GM04504 (cell line): ENCODE measurements at places on chromosomes 11 and 22.
A peak's percentile ranks its signal among the peaks of the same experiment; 100 is the strongest.

DNA sequence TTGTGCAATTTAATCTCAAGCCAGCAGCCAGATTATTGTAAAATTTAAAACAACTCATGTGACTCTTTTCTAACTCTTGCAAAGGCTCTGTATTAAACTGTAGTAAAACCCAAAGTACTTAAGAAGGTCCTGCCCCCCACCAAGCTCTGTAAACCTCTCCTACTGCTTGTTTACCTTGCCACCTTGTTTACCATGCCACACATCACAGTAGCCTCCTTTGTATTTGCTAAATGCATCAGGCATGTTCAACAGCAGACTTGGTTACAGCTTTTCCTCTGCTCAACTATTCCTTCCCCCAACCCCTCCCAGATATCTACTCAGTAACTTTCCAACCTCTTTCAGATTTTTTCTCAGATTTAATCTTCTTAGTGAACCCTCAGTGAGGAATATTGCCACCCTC is 861.6 kb downstream of the METTL15 start:
- DNase-seq: no peak

- no peak for DNase-seq
Observed at GRCh38 chr22:33894515-33894914, 25.8 kb downstream of the LARGE1 start.

GRCh38 chr11:66070604-66071380 is 720 bp downstream of the PACS1 start:
- no peak for DNase-seq

DNA sequence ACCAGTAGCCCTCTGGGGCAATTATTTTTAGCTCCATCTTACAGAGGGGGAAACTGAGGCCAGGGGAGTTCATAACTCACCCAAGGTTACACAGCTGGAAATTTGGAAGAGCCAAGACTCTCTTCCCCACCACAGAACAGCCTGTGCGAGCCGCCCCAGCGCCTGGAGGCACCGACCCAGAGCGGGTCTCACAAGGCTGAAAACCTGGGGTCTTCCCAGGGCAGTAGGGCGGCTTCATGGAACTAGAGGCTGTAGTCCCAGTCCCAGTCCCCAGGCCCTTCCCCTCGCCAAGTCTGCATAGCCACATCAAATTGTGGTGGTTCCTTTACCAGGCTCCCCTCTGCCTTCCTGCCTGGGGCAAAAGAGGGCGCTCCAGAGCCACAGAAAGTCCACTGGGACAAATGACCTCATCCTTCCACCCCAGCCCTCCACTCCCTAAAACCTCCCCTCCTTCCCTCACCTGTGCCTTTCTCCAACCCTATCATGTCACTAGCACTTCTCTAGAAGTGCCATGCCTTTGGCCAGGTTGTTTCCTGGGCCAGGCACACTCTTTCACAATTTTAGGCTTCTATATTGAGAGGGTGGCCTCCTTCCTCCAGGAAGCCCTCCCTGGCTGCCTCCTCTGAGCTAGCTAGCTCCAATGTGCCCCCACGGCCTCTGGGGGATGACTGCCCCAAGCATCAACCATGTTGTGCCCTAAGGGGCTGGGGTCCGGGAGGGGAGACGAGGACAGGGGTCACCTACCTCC is 15.2 kb upstream of the CDC42EP1 start:
- no peak for DNase-seq

- DNase-seq: no peak
Observed at GRCh38 chr11:10784232-10785145, 24.2 kb downstream of the EIF4G2 start.

GRCh38 chr22:20437613-20438426 is at the start of gene SCARF2:
Gene SCARF2, minus strand, starts transcription at chr22:20437825. Its CDS starts 71 bp downstream, at chr22:20437754.
- DNase-seq: peak; percentile 50

DNA sequence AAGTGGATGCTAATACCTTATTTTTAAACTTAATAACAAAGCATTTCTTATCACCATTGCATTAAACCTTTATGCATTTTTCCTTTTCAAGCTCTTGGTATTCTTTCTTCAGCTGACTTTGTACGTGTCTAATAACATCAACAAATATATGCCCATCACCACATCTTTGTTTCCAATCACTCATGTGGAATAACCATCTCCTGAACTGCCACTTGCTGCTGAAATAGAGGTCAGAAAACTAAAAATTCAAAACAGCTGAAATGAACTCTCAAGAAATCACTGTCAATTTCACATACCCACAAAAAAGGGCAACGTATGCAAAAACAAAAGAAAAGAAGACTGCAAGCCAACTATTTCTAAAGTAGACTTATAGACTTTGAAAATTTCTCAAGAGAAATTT is 7.4 kb downstream of the MSANTD4 start:
- no peak for DNase-seq

GRCh38 chr11:60977836-60978235 is 6.4 kb downstream of the CD6 start:
- DNase-seq: no peak

DNA sequence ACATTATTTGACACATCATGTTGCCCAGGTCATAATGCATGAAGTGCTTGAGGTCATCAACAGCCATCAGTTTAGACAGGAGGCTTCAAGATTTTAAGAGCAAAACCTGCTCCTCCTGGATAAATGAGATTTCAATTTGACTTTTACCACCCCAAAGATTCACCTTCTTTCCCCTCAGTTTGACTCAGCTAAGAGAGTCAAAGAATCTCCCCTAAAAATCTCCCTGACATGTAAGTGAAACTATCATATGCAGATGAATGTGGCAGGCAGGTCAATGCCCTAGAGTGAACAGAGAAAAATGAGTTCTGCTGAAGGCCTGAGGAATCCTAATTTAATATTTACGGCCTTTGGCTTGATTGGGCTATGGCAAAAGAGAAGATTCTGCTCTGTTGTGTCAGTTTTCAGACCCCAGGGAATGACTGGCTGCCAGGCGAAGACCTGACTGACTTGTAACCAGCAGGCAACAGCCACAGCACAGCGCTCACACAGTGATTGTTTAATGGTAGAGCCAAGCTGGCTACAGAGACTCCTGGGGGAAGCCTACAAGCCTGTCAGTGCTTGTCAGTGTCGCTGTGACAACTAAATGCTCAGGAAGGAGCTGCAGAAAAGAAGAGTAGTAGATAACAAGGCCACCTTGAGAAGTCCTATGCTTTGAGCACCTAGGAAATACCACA is 491.2 kb upstream of the LRRC4C start:
- DNase-seq: no peak

- no peak for DNase-seq
Observed at GRCh38 chr11:10310301-10310841, 5.5 kb downstream of the ADM start.

- no peak for DNase-seq
Observed at GRCh38 chr11:3040881-3041280, 16.3 kb downstream of the CARS1 start.

DNA sequence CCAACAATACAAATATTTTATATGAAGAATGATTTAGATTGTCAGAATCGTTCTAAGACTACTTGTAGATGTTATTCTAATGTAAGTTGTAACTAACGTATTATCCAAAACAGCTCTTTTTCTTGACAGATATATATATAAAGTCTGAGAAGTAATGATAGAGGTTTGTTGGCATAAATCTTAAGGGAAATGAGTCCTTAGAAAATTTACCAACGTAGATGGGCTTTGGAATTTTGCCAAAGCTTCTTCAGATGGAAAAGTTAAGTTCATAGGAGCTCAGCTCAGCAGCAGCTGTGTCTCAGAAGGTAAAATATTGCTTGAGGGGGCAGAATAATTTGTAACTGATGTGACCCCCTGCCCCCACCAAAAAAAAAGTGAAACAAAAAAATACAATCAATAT is 66.7 kb downstream of the BID start:
- DNase-seq: no peak

DNA sequence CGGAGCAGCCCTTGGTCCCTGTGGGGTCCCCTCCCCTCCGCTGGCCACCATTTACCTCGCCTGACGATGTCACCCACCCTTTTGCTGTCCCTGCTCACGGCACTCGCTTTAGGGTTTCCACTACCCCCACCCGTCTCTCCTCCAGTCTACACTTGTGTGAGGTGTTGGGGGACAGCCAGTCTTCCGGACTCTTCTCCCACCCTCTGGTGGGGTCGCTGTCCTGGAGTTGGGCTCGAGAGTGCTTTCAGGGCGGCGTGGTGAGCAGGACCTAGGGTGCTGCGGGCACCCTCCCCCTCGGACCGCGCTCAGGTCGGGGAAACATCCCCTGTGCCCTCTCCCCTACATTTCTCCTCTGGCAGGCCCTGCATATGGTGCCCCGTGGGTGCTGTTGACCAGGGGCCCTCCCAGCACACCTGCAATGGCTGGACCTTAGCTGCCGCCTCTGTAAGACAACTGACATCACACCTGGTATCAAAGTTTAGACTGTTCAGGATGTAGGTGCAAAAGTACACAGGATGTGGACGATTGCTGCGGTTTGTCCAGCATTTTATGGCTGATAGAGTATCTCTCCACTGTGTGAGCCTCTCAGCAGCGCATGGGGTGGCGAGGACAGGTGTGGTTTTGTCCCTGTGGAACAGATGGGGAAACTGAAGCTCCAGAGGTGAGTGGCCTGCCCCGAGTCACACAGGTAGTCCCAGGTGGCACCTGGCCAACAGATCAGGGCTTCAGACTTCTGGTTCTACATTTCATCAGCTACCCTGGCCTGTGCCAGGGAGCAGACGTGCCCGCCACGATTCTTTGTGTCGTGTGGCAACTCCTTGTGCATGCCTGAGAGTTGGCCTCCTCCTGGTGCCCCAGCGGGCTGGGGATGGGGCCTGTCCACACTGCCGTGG is 1.2 kb downstream of the GRK2 start:
- no peak for DNase-seq

- DNase-seq: no peak
Observed at GRCh38 chr11:125799808-125800207, 11.9 kb downstream of the PATE3 start.

- DNase-seq: no peak
Observed at GRCh38 chr11:122077459-122077858, 38.6 kb downstream of the BLID start.

DNA sequence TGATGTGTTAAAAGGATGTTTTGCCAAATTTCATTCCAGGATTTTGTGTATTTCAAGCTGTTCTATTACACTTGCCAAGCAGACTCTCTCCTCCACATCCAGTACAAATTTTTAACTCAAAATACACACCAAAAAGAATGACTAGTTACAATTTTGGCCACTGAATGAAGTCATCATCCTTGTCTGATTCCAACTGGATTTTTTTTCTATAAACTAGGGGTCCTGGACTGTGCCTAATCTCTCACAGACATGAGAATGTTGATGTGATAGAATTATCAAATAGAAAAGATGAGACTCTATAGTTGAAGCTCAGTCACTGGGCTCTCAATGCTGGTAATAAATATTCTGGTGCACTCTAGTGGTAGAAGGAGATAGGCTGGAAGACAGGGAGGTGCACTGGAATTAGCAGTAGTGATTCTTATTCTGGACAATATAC is 85.8 kb downstream of the FANCF start:
- no peak for DNase-seq

DNA sequence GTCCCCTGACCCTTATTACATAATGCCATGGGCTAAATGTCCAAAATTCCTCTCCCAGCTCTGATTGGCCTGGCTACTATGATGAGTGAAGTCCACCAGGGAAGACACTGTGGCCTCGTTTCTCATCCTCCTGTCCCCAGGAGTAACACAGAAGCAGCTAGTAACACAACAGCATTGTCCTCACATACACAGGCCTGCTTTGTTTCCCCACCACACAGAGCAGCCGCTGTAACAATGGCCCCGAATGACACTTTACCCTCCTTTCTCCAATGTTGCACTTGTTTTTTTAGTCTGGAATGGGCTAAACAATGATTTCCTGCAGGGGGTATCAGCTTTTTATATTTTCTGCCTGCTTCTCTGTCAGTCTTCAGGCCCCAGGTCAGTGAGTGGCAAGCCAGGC is at the start of gene PRR5L:
TSS of gene PRR5L (plus strand) at position 363 of the 400 bp plus-strand sequence. CDS start 104,834 bp downstream, outside the sequence.
- no peak for DNase-seq

GRCh38 chr11:47879259-47880158 is 31.4 kb upstream of the NUP160 start:
- no peak for DNase-seq

DNA sequence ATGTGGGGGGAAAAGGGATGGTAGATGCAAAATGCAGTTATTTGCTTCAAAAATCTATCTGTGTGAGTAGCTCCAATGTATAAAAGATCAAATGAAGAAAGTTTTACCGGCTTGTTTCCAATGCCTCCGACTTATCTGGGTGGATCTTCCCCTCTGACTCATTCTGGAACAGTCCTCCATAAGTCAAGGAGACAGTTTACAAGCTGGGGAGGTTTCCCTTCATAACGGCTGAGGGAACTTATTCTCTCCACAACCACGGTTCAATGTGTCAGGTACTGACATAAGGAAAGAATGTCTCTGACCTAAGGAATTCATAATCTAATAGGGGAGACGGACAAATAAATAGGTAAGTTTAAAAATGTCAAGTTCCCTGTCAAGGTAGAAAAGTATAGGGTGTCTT is 49.7 kb upstream of the BIRC3 start:
- peak; percentile 69 for DNase-seq

- DNase-seq: no peak
Observed at GRCh38 chr11:110948112-110948511, 235.9 kb upstream of the ARHGAP20 start.

- DNase-seq: no peak
Observed at GRCh38 chr11:38530226-38530625, 1932.2 kb upstream of the RAG2 start.

DNA sequence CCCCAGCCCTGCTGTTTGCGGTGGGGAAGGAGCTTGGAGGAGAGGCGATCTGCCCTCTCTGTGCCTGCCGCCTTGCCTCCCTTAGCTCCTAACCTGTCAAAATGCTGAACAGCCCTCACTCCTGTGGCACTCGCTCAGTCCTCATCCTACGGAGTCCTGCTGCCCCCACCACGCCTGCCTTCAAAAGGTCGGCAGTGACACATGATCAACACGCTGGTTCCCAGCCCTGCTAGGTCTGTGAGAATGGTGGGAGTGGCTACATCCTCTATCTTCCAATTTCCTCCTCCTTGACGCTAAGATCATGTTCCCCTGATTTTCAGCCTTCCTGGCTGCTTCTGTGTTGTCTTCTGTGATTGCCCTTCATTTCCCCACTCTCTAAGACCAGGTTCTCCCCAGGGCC is 120.2 kb upstream of the TBCEL start:
- no peak for DNase-seq

DNA sequence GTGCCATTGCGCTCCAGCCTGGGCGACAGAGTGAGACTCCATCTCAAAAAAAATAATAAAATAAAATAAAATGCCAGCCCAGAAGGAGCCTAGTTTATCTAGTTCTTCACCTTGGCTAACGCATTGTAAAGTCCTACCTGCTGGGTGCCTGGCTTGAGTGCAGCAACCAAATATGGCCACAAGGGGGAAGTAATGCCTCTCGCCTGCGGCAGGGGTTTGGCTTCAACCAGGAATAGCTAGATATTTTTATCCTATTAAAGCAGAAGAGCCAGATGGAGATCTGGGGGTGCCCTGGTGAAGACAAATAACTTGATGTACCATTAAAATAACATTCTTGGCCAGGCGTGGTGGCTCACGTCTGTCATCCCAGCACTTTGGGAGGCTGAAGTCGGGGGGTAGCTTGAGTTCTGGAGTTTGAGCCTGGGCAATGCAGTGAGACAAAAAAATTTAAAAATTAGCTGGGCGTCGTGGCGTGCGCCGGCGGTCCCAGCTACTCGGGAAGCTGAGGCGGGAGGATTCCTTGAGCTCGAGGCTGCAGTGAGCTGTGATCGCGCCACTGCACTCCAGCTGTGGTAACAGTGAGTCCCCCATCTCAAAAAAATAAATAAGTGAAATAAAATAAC is 20.6 kb upstream of the PLEKHB1 start:
- DNase-seq: peak; percentile 38

GRCh38 chr11:445765-446588 is 4.1 kb upstream of the PTDSS2 start:
- no peak for DNase-seq

GRCh38 chr11:18865261-18865660 is 73.7 kb upstream of the PTPN5 start:
- DNase-seq: no peak
